Fibroblast of upper back skin (primary cell): ENCODE measurements at places on chromosomes 2 and 18.

DNA sequence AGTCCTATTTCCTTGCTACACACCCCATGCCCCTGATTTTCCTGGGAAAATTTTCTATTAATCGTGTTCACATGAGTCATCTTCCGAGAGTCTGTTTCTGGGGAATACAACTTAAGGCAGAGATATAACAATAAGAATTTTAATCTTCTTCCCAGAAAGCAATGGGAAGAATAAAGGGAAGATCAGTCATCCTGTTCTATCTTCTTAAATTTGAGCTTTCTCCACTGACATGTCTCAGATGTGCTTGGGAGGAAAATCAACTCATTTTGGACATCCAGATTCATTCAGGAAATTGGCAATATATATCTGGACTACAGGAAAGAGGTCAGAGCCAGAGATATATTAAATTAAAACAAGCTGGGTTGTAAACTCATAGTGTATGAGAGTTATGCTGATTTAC is 62.3 kb upstream of the SPAG16 start:
- peak; percentile 30 for DNase-seq

DNA sequence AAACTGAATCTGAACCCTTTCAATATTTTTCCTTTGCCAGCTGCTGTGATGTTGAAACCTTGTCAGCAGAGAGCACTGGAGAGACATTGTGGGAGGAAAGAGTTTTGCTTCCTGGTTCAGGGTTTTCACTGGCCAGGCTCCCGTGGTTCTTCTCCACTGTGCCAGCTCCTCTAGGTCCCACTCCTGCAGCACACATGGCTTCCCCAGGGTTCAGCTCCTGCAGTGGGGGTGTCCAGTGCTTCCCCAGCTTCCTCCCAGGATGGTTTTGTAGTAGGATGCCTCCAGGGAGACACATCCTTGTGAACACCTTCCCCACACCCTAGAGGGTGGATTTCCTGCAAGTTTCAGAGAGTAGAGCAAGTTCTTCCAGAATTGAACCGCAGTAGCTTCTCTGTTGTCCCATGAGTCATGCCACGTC is 24.0 kb upstream of the SULT1C3 start:
- DNase-seq = peak; percentile 53

- DNase-seq = no peak
Measured at GRCh38 chr2:44954889-44955592, 13.5 kb downstream of the SIX3 start.

DNA sequence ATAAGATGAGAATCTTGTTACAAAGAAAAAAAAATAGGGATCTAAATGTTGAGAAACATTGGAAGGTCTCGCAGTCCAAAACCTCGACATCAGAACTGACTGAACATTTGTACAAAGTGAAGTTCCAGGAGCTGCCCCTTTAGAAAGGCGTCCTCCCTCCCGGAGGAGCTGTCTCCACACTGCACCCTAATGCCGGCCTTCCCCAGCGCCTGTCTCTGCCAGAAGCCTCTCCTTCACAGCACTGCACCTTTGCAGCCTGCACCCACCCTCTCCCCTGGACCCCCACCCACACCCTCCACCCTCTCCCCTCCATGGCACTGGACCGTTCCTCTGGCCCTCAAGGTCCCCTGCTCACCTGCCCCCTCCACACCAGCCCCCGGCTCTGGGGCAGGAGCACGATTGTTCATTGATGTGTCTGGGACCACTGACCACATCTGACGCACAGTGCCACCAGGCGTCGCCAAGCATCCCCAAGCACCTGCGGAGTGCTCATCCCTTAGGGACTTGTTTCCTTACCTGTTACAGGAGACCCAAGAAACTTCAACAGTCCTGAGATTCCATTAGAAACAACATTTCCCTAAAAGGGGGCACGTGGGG is 90.3 kb upstream of the SNTG2 start:
- no peak for DNase-seq

DNA sequence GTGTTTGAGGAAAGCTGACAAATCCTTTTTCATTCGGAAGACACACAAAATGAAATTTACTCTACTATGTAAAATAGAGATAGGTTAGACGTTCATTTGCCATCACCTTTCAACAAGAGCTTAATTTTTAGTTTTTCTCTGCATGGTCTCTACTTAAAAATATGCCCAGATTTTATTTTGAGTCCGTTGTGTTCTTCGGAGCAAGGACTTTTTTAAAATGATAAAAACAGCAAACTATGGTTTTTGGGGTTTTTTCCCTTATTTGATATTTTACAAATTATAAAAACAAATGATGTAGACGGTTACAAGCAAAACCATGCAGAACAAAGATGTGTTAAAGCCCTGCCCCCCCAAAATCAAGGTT is 53.3 kb upstream of the RBM44 start:
- DNase-seq = no peak

DNA sequence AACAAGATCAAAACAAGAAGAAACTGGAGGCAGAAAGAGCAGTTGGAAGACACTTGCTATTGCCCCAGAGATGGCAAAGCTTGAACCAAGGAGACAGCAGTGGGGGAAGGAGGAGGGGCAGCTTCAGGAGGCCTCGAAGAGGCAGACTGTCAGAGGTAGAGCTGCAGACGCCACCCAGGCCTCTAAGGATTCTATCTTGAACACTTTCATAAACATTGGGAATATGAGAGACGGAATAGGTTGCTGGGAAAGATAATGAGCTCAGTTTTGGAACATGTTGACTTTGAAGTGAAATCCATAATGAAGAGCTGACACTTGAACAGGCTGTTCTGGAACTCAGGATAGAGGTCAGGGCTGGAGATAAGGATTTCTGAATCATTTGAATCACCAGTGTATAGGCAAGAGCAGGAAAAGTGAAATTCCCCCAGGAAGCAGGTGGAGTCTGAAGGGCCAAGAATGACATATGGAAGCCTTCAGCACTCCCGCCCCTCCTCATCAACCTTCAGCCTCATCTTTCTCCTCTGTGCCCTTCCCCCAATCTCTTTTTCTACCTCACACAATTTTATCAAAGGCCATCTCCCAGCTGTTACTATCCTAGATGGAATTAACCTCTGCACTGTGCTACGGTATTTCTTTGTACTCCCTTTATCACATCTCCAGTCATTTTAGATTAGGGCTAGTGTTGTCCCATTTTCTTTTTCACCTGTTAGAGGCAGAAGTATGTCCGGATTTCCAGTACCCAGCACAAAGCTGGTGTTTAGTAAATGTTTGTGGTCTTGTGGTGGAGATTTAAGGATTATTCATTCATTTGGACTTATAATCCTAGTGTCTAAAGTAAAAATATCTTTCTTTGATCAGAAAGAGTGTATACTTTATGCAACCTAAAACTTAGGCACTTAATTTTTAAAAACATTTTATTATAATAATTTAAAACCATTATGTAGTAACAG is 47.5 kb upstream of the RTN4 start:
- no peak for DNase-seq

- peak; percentile 55 for DNase-seq
Measured at GRCh38 chr2:17148407-17149145, 369.7 kb downstream of the RAD51AP2 start.

DNA sequence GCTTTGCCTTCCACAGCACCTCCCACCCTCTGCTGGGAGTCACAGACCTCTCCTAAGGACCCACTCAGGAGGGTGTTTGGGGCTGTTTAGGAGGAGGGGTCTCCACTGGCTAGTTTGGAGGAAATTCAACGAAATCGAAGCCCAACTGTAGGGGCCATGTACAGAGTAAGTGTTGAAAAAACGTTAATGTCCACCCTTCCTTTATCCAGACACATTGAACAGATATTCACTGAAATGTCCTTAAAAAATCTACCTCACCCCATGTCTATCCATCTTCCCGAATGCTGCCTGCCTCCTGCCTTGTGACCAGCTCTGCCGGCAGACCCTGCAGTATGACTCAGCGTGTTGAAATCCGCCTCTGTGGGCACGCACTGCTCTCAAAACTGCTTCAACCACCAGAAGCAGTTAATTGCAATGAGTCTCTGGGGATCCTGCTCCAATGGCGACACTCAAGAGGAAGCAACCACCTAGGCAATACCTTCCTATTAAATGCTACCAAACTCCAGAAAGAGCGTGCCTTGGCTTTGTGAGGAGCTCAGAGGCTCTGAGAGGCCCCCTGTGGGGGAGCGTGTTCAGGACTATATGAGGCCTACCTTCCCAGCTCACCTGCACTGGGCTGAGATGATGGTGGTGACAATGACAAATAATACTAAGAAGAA is 61.4 kb upstream of the RTN4 start:
- peak; percentile 96 for DNase-seq

DNA sequence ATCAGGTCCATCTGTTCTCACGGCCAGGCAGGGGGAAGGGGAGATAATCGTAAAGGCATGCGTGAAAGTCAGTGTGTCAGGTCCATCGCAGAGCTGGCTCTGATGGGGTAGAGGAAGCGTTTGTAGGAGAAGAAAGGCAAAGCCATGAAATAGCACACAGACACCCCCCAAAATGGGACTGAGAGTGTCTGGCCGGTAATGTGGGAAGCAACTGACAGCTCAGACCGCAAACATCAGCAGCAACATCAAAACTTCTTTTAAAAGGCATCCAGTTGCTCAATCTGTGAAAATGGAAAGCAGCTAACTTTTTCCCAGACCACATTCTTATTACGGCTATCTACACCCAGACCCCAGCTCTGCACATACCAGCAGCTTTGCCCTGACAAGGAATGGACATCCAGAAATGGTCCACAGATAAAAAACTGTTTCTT is 232.6 kb downstream of the EN1 start:
- DNase-seq = peak; percentile 86
